ENCODE measurements at places on chromosomes 16 and 17.

- DNase-seq, result no peak
Observed at GRCh38 chr17:34487626-34488025, 91.8 kb upstream of the TMEM132E start.

DNA sequence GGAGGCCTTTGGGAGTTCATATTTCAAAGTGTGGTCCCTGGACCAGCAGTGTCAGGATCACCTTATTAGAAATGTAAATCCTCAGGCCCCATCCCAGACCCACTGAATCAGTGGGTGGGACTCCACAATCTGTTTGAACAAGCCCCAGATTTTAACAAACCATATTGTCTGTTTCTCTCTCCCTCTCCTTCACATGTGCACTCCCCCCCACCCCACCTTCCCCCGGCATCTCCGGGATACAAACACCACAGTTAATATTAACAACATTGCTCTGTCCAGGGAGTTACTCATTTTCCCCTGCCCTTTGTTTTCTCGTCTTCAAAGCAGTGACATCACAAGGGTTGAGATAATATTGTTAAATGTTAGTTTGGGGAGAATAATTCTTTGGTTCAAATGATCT lies 127.3 kb downstream of the KATNIP start:
- no peak for DNase-seq

- DNase-seq, result no peak
Observed at GRCh38 chr16:46996952-46997458, 23.5 kb upstream of the DNAJA2 start.

GRCh38 chr16:4667203-4667963 lies 26.0 kb upstream of the NUDT16L1 start:
- DNase-seq, result no peak

GRCh38 chr16:1067629-1068028 lies 4.9 kb upstream of the SSTR5 start:
- no peak for DNase-seq

- DNase-seq, result no peak
Observed at GRCh38 chr16:51458356-51459140, 307.5 kb upstream of the SALL1 start.

GRCh38 chr17:36989173-36989572 lies 40.4 kb downstream of the AATF start:
- no peak for DNase-seq

- DNase-seq, result no peak
Observed at GRCh38 chr16:16184594-16184993, 38.7 kb downstream of the ABCC6 start.

GRCh38 chr16:54554581-54554980 lies 268.0 kb upstream of the IRX3 start:
- DNase-seq, result no peak

DNA sequence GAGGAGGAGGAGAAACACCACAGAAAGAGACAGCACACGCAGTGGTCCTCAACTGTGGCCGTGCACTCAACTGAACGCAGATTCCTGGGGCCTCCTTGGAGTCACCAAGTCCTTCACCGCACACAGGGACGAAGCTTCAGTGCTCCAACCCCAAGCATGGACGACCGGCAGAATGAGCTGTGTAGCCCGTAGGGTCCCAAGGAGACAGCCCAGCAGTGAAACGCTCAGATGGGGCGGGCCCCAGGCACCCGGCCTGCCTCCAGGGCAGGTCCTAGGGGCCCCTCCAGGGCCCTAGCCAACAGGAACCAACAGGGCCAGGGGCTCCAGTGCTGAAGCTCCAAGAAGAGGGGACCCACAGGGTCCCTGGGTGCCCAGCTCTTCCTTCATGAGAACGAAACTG lies 13.2 kb downstream of the RAB40B start:
- no peak for DNase-seq

- no peak for DNase-seq
Observed at GRCh38 chr16:3475604-3476375, 19.5 kb downstream of the C16orf90 start.

DNA sequence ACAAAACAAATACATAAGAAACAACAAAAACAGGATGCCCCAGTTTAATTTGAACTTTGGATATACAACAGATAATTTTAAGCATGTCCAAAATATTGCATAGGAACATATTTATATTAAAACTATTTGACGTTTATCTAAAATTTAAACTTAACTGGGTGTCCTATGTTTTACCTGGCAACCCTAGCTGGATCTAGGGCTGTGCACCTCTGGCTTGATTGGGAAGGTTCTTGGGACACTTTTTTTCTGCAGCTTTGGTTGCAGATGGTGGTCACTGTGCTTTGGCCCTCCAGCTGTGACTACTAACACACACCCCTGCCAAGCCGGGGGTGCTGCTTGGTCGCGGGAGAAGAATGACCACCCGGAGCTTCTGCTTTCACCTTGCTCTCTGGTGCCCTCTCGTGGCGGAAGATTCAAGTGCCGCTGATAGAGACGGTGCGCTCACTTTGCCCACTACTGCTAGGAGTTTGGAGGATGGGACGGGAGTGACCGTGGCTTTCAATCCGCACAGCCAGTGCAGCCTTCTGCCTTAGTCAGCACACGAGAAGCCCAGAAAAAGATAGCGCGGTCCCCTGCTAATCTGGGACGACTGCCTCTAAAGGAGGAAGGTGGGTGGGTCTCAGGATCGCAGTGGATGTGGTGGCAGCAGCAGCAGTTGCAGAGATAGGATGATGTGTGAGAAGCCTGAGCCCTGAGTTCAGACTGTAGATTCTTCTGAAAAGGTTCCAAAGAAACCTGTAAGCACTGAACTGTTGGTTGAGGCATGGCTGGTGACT lies 6.7 kb downstream of the SPACA3 start:
- DNase-seq, result peak; percentile 82

GRCh38 chr16:79991969-79992368 lies 391.4 kb upstream of the MAF start:
- DNase-seq, result no peak

DNA sequence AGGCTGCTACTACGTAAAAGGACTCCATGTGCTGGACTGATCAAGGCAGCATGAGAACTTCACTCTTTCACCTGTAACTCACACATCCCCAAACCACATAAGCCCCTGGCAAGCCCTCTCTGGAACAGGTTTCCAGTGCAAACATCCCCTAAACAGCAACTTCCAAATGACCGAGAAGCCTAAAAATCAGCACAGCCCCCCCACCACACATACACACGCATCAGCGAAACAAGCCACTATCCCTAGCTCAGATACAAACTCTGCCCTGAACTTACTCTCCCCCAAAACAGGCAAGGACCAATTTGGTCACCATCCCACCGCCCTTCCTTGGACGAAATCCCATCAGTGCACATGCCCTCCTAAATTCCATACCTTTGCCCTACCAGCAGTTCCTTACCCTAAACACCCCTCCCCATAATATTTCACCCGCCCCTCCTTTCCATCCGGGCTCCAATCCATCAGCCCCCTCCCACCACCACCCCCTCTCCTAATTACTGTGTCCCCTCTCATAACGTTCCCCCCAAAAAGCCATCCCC lies 735 bp downstream of the LSM12 start:
- no peak for DNase-seq

GRCh38 chr17:75856062-75856756 lies 1.1 kb upstream of the WBP2 start:
- DNase-seq, result peak; percentile 65

GRCh38 chr16:57878586-57878985 lies 76.3 kb upstream of the KIFC3 start:
- DNase-seq, result no peak

- no peak for DNase-seq
Observed at GRCh38 chr16:1375741-1376410, 24.1 kb downstream of the GNPTG start.

DNA sequence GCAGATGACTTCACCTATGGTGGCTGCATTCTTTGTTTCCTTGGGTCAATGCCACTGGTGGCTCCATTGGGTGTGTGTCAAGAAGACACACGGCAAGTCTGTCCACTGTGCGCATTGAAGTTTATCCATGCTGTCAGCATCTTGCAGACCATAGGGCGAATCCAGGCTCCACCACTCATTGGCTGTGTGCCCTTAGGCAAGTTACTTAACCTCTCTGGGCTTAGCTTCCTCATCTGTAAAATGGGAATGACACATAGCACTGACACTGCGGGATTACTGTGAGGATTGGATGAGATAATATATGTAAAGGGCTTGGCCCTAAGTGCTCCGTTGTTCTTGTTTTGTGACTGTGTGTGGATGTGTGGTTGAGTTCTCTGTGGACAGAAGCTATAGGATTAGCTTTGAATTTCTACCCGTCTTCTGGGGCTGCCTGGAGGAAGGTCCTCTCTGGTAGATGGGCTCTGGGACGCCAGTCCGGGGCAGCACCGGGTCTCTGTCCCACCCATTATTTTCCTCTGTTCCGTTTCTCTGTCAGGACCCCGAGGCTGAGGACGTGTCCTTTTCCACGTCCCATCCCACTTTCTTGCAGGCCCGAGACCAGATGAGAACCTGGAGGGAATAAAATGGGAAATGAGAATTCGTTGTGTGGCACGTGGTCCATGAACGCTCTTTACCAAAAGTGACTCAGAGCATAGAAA lies 178.4 kb downstream of the IRF8 start:
- DNase-seq, result no peak

GRCh38 chr17:50209472-50210239 lies 8.2 kb upstream of the COL1A1 start:
- DNase-seq, result peak; percentile 88

DNA sequence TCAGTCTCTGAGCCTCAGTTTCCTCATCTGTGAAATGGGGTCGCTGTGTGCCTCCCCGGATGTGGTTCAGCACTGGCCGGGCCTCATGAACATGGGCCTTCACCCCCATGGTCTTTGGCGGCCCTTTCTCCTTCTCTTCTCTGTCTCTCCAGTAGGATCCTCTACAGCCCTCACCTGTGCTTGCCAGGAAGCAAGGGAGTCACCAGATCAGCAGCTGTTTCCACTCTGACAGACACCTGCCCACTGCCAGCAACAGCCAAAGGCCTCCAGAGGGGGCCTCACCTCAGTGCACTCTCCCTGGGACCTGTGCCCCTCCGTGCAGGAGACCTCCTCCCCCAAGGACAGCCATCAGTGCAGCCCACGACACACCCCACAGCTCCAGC lies 89.4 kb downstream of the C16orf78 start:
- peak; percentile 49 for DNase-seq

DNA sequence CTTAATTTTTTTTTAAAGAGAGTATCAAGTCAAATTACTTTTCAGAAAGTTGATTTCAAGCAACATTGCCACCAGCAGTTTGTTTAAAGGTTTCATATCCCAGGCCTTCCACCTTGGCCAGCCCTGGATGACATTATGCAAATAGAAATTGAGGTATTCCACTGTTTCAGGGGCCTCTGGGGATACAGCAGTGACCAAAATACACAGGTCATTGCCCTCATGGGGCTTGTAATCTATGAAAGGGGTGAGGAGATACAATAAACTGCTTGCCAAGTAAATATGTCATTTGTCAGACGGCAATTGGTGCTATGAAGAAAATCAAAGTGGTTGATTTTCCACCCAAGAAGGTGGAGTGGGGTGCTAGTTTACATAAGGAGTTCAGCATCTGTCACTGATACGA lies 37.8 kb upstream of the TMC5 start:
- DNase-seq, result no peak

DNA sequence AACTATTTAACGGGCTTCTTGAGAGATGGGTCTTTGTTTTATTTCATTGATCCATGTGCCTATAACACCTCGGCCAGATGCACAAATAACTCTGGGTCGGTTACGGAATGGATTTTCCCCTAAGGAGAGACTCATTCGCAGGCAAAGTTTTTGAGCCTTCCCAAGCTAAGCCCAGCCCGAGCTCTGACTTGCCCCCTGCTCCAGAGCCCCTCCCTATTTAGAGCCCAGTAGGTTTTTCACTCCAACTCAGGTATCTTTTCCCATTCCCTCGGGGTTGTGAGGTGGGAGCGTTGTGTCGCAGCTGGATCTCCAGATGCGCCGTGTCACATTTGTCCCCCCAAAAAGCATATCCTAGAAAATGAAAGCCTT lies 812 bp upstream of the MYOCD start:
- DNase-seq, result no peak

DNA sequence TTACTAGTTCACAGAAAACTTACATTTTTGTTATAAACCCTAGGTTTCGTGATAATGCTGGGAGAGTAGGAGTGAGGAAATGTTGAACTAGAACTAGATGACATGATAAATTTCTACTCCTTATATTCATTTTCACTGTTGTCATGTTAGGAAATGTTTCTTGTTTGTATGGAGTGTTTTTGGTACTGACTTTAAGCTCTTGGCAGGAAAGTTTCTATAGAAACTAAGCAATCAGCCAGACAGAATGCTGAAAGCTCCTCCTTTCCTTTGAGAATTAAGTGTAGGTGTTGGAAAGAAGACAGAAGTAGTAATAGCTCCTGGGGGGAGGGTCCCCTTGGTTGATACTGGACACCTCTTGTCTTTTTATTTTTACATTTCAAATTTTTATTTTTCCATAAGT lies 309.8 kb downstream of the MAP2K4 start:
- DNase-seq, result no peak

- no peak for DNase-seq
Observed at GRCh38 chr17:79930877-79931816, 91.9 kb upstream of the CBX4 start.

DNA sequence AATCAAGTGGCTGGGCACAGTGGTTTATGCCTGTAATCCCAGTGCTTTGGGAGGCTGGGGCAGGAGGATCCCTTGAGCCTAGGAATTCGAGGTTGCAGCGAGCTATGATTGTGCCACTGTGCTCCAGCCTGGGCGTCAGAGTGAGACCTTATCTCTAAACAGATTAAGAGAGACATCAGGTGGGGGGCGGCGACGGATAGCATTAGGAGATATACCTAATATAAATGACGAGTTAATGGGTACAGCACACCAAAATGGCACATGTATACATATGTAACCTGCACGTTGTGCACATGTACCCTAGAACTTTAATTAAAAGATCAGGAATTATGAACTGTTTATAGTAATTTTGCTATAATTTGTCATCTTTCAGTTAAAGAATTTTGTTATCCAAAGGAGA lies 10.3 kb downstream of the RAD51C start:
- no peak for DNase-seq

- no peak for DNase-seq
Observed at GRCh38 chr17:76011951-76012350, 11.3 kb downstream of the CDK3 start.

- no peak for DNase-seq
Observed at GRCh38 chr17:58722696-58723095, 30.3 kb downstream of the RAD51C start.

DNA sequence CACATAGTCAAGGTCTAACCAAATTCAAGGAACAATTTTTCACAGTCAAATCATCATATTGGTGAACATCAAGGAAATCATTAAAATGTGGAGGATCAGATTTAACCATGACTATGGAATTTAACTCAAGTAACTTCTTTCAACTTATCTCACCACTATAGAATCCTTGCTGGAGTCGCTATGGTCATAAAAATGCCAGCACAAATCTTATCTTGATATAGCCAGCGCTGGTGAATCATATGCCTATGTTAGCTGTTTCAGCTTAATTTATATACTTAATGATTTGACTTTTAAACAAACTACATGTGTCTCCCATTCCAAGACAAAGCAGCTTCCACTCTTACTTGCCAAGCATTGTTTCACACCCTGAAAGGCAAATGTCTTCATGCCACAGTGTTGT lies 416.4 kb downstream of the CDH11 start:
- no peak for DNase-seq

DNA sequence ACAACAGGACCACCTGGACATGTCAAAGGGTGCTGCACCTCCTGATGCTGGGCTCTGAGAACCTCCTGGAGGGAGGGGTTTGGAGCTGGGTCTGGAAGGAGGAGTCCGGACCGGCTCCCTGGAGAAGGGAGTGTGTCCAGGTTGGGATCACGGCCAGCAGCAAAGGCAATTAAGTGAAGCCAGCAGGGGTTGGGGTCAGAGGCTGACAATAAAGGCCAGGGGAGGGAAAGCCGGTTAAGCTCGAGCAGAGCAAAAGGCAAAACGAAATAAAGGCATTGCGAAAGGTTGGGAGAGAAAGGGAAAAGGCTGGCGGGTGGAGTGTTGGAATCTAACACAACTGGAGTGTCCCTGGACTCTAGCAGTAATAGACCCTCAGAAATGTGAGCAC lies 992 bp upstream of the CACNG4 start:
- DNase-seq, result no peak
